Activated CD4-positive, CD25-positive, alpha-beta regulatory T cell treated with anti-CD3 and anti-CD28 coated beads, Interleukin-2, amount 50 U/mL, for 72 hours (primary cell): ENCODE measurements at places on chromosomes 12 and 14.

- DNase-seq: no peak
Measured at GRCh38 chr12:20525064-20525610, 156.8 kb downstream of the PDE3A start.

GRCh38 chr12:5830111-5830510 is 114.9 kb downstream of the ANO2 start:
- no peak for DNase-seq

DNA sequence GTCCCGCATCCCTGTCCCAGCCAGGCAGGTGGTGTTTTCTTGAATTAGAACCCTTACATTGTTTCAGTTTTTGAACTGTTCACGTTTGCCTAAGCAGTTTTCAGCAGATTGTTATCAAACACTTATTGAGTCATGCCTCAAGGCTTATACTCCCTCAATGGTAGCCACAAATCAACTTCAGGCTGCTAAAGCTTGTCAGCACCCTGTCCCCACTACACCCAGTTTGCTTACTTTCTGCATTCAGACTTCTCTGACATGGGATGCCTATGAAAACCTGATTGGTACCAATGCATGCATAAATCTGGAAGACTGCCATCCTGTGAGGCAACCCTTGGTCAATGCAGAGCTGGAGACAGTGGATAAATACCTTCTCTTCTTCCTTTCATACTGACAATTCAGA is 225.4 kb downstream of the BTG1 start:
- no peak for DNase-seq

DNA sequence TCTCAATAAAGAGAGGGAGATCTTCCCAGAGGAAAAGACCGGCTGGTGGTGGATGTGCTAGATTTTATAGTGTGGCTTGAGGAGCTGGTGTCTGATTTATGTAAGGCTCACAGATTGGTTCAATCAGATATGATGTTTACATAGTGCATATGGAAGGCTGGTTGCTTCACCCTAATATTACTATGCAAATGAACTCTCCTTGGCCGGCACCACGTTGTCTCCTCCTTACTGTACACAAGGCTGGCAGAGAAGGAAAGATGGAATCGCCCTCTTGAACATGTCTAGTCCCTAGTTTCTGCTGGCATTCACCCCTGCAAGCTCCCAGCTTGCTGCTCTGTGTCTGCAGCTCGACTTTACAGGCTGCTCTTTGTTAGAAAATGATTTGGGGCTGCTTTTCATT is 8.9 kb downstream of the FAM186A start:
- no peak for DNase-seq

DNA sequence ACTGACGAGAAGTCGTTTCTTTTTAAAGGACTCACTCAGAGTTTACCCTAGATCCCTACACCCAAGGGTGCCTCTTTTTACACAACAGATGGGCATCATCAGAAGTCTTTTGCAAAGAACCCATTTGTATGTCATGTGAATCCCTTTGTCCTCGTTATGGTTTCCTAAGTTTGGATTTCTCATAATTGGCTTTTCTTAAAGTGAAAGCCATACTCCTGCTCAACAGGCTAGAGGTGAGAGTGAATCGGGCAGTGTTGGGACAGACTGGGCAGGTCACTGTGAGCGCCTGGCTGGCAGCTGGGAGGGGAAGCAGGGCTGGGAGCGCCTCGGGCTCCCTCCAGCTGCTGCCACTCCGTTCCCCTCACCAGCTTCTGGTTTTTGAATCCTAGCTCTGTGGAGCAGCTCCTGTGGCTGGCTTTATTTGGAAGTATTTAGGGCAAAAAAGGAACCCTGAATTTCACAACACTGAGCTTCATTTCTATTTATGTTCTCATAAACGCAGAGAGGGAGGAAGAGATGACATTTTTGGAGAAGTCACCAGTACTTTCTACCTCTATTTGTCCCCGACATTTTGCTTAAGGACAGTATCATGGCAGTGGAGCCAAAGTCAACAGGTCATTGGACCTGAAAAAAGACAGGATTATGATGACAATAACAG is 63.8 kb upstream of the ACTN1 start:
- DNase-seq: no peak

DNA sequence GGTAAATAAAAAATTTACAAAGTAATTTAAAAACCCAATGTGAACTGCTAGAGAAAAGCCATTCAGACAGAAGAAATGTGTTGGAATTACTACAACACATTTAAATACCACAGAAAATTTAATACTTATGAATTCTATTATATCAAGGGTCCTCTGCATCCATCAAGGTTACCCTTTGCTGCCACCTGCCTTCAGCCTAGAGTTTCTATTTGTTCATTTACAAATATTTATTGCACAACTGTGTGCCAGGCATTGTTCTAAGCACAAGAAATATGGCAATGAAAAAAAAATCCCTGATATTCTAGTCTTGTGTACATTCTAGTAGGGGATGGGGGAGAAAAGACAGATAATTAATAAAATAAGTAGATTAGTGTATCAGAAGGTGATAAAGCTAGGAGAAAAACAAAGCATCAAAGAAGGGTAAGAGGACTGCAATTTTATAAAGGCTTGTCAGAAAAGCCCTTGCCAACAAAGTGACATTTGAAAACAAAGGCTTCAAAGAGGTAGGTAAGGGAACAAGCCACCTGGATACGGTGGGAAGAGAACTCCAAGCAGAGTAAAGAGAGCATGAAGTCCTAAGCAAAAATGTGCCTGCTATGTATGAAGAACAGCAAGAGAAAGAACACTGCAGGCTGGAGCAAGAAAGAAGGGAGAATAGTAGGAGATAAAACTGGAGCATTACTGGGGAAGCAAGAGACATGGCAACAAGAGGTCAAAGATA is 59.1 kb upstream of the SLC6A13 start:
- DNase-seq: no peak

DNA sequence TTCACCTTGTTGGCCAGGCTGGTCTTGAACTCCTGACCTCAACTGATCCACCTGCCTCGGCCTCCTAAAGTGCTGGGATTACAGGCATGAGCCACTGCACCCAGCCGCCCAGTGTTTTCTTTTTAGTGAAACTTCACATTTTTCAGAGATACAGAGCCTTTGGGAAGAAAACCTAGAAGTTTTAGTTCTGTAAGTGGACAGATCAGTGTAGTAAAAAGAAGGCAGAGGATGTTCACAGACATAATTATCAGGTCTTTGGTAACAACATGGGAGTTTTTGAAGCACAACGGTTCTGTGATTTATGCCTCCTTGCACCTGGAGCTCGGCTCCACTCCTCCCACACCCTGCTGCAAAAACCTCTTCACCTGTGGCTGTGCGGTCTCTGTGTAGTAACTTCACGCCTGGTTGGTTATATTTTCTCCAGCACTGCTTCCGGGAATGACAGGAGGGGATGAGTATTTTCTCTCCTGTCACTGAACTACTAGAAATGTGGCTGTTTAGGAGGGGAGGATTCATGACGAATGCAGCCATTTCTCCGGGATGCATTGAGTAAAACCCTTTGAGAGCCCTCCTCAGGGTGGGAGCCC is 67.0 kb downstream of the ARF6 start:
- no peak for DNase-seq

DNA sequence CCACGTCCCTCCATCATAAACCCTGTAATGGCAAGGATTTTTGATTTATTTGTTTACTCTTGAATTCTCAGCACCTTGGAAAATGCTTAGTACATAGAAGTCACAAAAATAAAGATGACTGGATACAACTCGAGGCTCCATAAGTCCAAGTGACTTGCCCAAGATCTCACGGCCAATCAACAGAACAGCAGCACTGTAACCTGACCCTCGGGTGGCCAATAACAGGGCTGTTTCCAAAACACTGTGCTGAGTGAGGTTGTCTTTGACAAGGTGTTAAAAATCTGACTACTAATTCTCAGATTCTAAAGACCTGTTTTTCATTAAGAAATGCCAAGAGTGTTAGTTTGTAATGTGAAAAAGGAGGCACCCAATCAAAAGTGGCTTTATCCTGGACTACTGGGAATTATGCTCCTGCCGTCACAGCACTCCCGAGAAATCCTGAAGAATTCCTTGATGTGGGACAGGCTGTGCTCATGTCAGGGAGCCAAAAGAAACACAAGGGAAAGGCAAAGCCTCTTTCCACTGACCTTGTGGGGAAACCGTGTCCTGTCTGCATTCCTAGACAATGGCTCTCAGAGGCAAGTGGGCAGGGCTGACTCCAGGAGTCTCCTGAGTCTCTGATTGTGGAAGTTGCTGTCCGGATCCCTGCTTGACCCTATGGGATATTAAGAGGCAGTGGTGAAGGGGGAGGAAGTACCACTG is 204.7 kb upstream of the PELI2 start:
- DNase-seq: no peak

DNA sequence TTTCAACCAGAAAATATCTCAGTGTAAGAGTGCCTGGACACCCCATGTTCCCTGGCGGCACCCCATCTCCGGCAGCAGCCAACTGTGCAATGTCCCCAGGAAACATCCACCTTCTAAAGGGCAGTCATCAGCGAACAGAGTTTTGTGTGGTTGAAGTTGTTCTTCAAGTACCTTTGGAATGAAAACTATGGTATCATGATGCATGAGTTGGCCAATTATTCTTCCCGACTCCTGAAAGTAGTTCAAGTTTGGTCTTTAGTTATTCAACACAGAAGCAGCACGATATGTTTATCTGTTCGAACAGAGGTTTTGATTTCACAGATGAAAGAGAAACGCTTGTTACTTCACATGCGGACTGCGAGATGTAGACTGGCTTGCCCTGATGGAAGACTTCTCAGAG is 21.1 kb upstream of the TTC7B start:
- DNase-seq: no peak

- no peak for DNase-seq
Measured at GRCh38 chr14:72916174-72916573, 10.1 kb upstream of the DCAF4 start.

DNA sequence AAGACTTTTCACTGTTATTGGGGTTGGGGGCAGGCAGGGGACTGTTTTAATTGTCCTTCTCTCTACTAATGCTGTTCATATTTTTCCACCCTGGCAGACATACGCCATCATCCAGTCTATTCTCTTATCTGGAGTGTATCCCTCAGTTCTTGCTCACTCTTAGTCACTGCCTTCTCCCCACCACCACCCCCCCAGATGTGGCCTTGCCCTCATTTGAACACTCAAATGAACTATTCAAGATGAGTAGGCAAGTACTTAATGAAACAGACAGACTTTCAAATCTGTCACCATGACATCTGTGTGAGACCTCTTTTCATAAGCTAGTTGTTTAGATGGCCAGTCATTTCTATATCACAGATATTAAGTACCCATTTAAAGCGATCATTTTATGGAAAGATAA is 10.1 kb downstream of the NUDT4 start:
- DNase-seq: no peak
